ENCODE measurements at places on chromosomes 7 and 10.
A peak's percentile ranks its signal among the peaks of the same experiment; 100 is the strongest.

DNA sequence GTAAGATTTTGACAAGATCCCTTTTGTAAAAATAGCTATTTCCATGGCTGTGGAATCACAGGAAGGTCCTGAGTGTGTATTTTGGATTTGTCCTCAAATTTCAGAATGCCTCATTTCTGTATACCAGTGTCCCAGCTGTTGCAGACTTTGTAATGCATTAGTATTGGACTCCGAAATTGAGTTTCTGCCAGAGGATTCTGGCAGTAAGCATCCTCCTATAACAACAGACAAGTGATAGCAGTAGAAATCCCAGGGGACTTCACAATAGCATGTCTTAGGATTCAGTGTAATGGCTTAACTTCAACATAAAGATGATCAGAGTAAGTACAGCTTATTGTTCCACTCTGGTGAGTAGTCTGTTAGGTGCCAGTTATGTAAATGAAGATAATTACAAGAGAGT lies 104.6 kb downstream of the FOXP2 start:
- DNase-seq, result no peak

GRCh38 chr7:51160990-51161615 lies 155.5 kb downstream of the COBL start:
- peak; percentile 77 for DNase-seq

DNA sequence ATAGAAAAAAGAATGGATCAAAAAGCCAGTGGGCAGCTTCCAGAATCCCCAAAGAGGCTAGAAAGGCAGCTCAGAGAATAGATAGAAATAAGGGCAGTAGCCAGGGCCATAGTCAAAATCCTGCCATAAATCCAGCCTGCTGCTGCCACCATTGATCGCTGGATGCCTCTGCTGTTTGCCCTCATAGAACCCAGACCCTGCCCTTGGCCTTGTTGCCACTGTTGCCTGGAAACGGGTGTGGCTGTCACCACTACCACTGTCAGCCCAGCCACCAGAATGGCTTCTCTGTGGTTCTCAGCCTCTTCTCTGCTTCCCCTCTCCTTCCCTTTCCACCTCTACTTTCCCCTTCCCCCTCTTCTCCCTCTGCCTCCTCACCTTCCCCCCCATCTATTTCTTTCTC lies 57.8 kb downstream of the HHEX start:
- DNase-seq, result no peak

DNA sequence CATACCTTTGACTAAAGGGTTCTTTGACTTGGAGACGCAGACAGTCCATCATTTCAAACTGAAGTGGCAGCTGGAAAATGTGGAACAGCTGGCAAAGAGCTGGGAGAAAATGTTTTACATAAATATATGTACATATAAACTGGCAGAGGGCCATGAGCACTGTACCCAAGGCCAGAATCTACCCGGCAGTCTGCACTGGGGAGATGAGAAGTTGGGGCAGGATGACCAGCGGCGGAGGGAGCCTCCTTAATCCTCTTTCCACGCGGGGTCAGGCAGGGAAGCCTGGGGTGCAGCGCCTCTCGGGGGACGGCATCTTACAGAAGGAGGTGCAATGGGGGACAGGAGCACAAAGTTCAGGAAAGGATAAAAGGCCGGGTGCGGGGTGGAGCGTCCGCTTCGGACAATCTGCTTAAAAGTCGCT lies 1.3 kb downstream of the GLI3 start:
- DNase-seq, result no peak

DNA sequence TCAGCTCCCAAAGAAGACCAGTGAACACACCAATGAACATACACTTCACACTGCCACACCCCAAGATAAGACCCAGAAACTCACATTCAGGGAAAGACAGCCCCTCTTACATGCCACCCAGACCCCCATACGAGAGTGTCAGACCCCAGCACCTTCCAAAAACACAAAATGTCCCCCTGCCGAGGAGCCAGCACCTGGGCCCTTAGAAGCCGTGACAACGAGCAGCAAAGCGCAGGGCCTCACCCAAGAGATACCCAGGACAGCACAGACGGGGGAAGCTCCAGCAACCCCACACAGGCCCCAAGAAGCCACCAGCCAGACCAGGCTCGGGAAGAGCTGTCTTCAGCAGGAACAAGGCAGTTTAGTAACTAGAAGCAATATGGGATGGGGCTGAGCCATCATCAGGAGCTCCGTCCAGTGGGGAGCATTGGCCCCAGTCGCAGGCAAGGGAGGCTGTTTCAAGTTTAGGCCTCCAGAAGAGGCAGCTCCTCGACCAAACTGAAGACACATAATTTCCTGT lies 243.6 kb downstream of the PTPRN2 start:
- DNase-seq, result no peak

DNA sequence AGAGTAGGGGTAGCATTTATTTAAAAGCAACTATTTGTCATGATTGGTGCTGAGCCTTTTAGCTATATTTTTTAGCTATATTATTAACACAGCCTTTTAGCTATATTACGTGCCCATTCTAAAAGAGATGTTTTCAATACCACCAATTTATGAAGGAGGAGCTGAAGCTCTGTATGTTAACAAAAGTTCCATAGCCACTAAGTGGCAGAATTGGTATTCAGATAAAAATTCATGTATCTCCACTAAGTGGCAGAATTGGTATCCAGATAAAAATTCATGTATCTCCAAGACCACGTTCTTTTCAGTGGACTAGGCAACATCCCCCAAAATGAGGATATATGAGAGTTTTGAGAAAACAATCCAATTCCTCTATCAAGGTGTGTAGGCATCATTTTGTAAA lies 268.6 kb downstream of the HGF start:
- no peak for DNase-seq

- peak; percentile 10 for DNase-seq
Observed at GRCh38 chr7:90708841-90709317, 112.8 kb downstream of the CDK14 start.

DNA sequence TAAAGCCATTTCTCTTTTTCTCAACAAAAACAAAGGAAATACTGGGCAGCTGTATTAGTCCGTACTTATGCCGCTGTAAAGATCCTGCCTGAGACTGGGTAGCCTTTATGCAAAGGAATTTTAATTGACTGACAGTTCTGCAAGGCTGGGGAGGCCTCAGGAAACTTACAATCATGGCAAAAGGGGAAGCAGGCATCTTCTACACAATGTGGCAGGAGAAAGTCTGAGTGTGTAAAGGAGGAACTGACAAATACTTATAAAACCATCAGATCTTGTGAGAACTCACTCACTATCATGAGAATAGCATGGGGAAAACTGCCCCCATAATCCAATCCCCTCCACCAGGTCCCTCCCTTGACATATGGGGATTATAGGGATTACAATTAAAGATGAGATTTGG lies 264.3 kb downstream of the SEMA3A start:
- DNase-seq, result no peak

GRCh38 chr7:129522088-129522970 lies 20.0 kb downstream of the SMKR1 start:
- peak; percentile 50 for DNase-seq

DNA sequence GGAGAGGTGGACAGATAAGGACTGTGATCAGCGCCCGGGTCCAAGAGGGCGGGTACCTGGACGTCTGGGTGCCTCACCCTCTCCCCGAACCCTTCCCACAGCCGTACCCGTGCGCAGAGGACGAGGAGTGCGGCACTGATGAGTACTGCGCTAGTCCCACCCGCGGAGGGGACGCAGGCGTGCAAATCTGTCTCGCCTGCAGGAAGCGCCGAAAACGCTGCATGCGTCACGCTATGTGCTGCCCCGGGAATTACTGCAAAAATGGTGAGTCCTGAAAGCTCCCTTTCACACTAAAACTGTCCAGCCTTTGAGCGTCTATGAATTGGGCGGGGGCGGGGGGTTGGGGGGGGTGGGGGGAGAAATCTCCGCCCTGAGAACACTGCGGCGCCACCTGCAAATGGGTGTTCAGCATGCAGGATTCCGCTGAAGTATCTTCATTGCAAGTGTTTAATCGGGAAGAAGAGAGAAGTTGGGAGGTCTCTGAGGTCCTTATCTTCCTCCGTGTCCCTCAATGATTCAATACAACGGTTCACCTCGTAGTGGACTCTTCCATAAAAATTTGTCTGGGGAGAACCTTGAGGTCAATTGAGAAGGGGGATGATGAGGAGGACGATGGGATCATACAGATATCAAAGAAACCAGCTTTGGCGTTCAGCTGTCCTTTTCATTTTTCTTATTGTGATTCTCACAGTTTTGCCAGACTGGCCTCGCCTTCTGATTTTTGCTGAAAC lies 906 bp downstream of the DKK1 start:
- DNase-seq, result peak; percentile 47

GRCh38 chr10:34838366-34838900 lies 23.3 kb upstream of the PARD3 start:
- DNase-seq, result no peak

DNA sequence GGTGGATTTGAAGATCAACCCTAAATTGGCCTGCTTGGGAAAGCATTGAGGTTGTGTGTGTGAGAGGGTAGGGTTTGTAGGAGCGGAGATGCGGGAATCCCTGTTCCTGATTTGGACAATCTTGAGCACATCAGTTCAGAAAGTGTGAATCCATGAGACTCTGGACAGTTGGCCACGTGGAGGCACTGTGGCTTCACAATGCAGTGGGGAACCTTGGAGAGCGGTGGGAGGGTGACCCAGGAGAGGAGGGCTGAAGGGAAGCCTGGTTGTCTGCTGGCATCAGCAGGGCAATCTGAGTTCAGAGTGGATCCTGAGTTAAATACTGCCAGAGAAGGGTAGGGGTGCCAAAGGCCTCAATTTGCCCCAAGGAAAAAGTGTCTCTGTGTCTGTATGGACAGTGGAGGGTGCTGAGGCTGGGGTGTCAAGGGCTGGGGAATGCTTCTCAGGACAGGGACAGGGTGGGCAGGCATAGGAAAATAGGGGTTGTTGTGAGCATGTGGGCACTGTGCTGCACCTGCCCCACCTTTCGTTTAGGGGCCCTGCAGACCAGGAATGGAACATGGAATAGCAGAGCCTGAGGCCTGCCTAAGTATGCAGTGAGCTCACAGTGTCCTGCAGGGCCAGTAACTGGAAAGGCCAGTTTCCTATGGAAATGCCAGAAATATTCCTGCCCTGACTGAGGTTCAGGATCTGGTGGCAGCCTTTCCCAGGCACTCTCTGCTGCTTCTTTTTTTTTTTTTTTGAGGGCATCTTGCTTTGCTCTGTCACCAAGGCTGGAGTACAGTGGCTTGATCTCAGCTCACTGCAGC lies 162.9 kb upstream of the PRSS58 start:
- peak; percentile 24 for DNase-seq

DNA sequence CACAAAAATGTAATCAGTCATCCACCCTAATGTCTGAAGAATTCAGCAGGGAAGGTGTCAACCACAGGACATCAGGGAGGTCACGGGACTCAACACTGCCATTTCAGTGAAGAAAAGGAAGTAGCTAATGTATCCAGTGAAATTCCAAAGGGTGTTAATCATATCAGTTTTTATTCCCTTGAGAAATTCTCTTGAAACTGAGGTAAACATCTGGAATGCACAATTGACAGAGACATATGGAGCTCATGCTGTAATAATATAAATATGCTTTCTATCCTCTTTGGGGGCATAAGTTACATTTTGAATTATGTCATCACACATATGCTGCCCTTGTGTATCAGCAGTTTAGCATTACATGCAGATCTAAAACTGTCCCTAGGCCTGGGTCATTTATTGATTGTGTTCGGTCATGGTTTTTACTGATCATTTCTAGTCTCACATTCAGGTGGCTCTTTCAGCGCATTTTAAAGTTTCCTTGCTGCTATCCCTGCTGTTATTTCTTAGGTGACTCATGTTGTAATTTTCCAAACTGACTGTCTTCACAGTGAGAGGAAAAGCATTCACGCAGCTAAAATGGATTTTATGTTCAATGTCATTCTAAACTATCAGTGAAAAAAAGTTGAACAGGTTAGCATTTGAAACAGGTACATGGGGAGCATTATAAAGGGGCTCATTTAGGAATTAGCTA lies 273.9 kb downstream of the TSPAN12 start:
- no peak for DNase-seq

DNA sequence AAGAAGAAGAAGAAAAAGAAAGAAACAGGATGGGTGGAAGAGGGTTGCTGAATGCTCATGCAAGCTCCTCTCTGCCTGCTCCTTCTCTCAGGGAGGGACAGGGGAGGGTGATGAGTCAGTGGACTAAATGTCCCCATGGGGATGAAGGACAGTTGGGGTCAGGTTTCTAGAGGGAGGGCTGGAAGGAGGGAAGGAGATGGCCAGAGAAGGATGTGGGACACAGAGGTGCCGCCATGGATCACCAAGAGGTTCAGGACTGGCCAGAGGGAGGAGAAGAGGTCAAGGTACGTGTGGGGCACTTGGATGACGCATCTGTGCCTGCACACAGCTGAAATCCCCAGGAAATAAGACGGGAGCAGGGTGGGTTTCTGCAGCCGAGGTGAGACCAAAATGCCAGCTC lies 88.9 kb upstream of the GTF2I start:
- no peak for DNase-seq

DNA sequence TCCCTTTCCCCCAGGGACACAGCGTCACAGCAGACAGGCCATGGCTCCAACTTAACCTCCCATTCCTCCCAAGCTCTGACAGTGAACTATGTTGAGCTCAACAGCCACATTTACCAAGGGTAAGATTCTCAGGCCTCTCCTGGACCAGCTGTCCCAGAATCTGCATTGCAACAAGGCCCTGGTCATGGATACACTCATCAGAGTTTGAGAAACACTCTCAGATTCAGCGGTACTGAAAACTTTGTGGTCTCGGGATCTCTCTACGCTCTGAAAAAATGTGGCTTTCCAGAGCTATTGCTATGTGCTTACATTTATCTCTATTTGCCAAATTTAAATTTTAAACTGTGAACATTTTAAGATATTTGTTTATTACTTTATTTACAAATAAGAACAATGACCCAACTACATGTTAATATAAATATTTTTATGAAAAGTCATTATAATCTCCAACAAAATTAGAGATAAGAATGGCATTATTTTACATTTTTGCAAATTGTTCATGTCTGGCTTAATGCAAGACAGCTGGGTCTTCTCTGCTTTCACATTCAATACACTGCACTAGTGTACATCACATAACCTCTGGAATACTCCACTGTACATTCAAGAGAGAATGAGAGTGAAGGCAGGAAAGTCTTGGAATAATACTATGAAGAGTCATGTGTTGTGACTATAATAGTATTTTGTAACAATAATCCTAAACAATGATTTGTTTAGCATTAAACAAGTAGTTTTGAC lies 190.9 kb upstream of the PITRM1 start:
- no peak for DNase-seq

DNA sequence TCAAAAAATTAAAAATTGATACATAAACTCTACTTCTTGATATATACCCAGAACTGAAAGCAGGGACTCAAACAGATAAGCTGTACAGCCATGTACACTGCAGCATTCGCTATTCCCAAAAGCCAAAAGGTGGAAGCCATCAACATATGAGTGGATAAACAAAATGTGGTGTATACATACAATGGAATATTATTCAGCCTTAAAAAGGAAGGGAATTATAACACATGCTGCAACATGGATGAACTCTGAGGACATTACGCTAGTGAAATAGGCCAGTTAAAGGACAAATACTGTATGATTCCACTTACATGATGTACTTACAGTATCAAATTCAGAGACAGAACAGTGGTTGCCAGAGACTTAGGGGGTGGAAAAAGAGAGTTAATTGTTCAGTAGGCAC lies 8.1 kb downstream of the TMEM209 start:
- no peak for DNase-seq

- no peak for DNase-seq
Observed at GRCh38 chr10:116045366-116046356, 227.3 kb downstream of the GFRA1 start.
